ENCODE measurements at places on chromosomes 5 and 9.
A peak's percentile ranks its signal among the peaks of the same experiment; 100 is the strongest.

- DNase-seq: no peak
These were observed 49.5 kb upstream of the BRINP1 start for GRCh38 chr9:119418721-119419120.

DNA sequence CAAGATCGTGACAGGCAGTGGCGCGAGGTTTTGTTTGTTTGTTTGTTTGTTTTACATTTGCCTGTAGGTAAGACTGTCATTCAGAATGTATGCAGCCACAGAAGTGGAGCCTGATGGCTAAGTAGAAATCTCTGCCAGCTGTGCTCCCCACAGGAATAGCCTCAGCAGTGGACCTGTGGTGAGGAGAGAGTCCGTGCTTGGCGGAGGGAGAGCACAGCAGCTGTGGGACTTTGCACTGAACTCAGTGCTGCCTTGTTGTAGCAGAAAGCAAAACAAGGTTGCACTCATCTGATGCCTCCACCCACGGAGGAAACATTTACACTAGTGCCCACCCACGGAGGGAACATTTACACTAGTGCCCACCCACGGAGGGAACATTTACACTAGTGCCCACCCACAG lies 4.4 kb upstream of the ZNF782 start:
- no peak for DNase-seq

GRCh38 chr5:133921979-133922378 lies 46.4 kb downstream of the C5orf15 start:
- no peak for DNase-seq

- peak; percentile 16 for DNase-seq
These were observed 1042.3 kb downstream of the CDH12 start for GRCh38 chr5:21810737-21811316.

DNA sequence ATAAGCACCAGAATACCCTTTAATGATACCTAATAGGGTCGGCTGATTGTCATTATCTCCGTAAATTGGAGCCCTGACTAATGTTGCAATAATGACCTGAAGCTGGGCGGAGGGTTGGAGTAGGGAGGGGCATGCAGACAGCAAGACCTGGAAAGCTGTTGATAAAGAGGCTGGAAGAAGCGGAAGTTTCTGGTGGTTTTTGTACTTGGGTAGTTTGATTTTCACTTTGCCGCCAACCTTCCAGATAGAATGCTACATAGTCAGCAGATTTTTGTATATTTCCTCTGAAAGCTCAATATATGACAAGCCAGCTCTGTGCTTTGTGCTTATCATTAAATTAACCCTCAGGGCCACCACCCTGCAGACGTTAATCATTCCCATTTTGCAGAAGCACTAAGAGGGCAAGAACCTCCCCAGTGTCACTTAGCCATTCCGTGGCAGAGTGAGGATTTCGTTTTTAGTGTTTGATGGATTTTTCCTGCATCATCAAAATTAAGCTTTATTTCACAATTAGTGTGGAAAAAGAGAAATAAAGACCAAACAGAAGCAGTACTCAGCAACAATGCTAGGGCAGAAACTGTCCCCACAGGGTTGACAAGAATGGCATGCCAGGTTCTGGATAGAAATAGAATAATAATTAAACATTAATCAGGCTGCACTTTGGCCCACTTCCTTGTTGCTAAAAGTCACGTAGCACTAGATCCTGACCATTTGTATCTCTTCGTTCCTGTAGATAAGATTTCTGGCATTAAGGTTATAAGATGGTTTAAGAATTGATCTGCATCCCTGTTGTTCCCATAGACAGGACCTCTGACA lies 34.7 kb downstream of the DIRAS2 start:
- DNase-seq: no peak

GRCh38 chr9:114761523-114761922 lies 44.3 kb downstream of the TNFSF15 start:
- DNase-seq: no peak

GRCh38 chr9:96603305-96604003 lies 16.2 kb downstream of the CDC14B start:
- DNase-seq: no peak

DNA sequence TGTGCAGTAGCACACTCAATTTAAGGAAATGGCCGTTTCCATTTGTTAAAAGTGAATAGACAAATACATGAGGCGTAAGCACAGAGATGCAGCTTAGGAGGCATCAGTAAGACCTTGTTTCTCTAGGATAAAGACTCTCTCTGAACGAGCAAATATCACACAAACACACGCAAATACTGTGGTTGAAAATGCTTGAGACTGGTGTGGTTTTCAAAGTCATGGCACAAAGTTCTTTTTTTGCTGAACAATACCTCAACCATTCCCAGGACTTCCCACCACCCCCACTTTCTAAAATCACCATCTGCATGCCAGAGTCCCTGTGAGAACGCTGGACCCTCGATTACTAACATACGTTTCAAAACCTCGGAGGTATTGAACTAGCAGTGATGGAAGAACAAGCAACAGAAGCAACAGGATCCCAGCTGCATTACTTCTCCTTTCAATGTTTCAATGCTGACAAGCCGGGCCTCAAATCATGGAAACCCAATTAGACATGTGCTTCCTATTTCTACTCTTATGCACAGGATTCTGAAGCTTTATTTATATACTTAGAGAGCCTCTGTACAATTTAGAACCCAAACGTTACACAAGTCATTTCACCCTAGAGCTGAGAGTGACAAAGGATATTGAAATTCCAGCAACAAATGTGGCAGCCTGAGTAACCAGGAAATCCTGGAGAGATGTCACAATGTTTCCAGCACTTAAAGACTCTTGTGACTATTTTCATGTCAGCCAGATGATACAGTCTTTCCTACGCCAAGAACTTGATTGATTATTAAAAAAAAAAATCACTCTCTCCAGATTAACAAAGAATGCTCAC lies 63.9 kb downstream of the CDC14B start:
- DNase-seq: peak; percentile 51

DNA sequence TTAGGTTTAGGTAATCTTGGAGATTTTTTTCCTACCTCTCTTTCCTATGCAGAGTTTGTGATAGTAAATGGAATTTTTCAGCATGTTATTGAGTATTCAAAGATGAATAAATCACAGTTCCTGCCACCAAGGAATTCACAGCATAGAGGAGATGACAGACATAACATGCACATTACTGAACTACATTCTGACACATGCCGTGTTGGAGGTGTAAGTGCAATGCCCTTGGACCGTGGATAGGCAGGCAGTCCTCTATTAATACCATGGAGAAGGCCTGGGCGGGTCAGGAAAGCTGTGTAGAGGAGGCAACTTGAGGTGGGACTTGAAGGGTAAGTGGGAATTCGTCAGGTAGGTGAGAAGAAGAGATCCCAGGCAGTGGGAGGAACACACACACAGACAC lies 43.9 kb downstream of the MCCC2 start:
- peak; percentile 21 for DNase-seq

GRCh38 chr5:37703841-37704241 lies 136.0 kb downstream of the GDNF start:
- no peak for DNase-seq

GRCh38 chr5:127439644-127440043 lies 77.8 kb upstream of the PRRC1 start:
- DNase-seq: no peak

DNA sequence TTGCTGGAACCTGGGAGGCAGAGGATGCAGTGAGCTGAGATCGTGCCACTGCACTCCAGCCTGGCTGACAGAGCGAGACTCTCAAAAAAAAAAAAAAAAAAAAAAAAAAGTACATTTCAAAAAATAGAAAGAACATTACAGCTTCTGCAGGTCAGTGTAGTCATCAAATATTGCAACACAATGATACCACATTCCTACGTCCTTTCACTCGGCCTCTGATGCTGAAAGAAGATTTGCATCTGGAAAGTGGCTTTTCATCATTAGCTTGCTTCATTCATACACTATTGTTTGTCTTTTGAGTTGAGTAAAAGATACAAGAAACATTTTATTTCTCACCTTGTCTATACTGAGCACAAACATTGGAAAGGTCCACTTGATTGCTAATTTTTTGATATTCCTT lies 59.6 kb upstream of the CPLANE1 start:
- no peak for DNase-seq

GRCh38 chr9:94110821-94111252 lies 26.6 kb downstream of the PTPDC1 start:
- peak; percentile 59 for DNase-seq

DNA sequence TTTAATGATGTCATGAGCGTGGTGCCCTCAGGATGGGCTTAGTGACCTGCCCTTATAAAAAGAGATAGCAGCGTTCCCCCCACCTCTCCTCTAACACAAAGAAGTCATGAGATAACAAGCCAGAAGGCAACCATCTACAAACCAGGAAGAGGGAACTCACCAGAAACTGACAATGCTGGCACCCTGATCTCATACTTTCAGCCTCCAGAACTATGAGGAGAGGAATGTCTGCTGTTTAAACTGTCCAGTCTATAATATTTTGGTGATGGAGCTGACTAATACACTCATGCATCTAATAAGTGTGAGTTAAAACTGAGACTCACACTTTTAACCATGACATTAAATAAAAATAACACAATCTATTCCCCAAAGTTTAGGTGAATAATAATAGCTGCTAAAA lies 156.1 kb upstream of the SPEF2 start:
- no peak for DNase-seq

- no peak for DNase-seq
These were observed 75.7 kb upstream of the SMARCA2 start for GRCh38 chr9:1939466-1939865.

- peak; percentile 28 for DNase-seq
These were observed 28.0 kb downstream of the MARCHF3 start for GRCh38 chr5:127002390-127002789.

DNA sequence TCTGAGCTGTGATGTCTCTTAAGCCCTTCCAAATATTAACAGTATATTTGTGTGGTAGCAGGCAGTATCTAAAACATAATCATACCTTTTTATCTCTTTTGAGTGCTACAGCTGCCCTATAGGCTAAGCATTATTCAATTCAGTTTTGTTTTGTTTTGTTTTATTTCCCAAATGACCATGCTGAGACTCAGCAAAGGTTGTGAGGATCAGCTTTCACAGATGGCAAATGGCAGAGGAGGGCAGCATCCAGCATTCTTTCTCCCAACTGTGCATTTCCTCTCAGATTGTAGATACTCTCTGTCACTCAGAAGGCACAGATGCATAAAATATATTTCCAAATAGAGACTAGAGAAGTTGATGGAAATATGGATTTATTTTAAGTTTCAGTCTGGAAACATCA lies 90.7 kb downstream of the DAPK1 start:
- no peak for DNase-seq

GRCh38 chr9:12702160-12702758 lies 9.1 kb downstream of the TYRP1 start:
- DNase-seq: peak; percentile 69

GRCh38 chr5:168481330-168481788 lies 4.9 kb upstream of the RARS1 start:
- no peak for DNase-seq

GRCh38 chr5:42720251-42720650 lies 36.4 kb upstream of the CCDC152 start:
- DNase-seq: no peak

DNA sequence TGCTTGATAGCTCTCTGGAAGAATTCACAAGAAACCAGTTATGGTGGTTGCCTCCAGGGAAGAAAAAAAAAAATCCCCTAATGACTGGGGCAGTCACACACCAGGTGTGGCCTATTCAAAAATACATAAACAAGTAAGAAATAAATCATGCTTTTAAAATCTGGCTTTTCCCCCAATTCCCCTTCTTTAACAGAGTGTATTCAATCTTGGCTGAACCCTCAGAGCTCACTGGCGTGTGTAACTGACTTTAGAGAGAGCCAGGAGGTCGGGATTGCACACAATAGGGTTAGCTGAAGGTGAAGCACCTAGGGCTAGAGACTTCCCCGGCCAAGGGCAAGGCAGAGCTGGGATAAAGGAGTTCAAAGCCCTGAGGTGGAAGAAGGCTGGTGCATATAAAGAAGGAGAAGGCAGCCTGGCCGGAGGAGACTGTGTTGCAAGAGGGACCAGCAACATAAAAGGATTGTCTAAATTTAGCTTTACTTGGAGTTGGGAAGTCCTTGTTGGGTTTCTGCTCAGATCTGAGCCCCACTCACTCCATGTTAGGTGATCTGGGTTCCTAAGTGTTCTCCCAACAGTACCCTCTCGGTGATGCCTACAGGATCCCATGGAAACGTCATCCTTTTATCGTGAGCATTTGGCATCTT lies 19.7 kb downstream of the FNBP1 start:
- no peak for DNase-seq

- peak; percentile 82 for DNase-seq
These were observed 2.6 kb downstream of the CEMIP2 start for GRCh38 chr9:71765693-71766092.

DNA sequence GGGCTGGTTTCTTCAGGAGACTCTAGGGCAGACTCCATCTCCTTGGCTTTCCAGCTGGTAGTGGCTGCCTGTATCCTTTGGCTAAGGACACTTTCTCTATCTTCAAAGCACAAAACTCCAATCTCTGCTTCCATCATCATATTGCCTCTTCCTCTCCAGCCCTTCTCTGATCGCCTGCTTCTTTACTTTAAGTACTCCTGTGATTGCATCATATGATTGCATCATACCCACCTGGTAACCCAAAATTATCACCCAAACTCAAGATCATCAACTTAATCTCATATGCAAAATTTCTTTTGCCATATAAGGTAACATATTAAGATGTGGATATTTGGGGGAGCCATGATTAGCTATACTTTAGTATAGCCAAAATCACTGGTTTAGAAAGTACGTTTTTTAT lies 1092.6 kb upstream of the CDH6 start:
- no peak for DNase-seq

GRCh38 chr5:3393920-3394597 lies 201.6 kb upstream of the IRX1 start:
- DNase-seq: no peak

- DNase-seq: no peak
These were observed 33.1 kb downstream of the ALDH7A1 start for GRCh38 chr5:126561908-126562307.

DNA sequence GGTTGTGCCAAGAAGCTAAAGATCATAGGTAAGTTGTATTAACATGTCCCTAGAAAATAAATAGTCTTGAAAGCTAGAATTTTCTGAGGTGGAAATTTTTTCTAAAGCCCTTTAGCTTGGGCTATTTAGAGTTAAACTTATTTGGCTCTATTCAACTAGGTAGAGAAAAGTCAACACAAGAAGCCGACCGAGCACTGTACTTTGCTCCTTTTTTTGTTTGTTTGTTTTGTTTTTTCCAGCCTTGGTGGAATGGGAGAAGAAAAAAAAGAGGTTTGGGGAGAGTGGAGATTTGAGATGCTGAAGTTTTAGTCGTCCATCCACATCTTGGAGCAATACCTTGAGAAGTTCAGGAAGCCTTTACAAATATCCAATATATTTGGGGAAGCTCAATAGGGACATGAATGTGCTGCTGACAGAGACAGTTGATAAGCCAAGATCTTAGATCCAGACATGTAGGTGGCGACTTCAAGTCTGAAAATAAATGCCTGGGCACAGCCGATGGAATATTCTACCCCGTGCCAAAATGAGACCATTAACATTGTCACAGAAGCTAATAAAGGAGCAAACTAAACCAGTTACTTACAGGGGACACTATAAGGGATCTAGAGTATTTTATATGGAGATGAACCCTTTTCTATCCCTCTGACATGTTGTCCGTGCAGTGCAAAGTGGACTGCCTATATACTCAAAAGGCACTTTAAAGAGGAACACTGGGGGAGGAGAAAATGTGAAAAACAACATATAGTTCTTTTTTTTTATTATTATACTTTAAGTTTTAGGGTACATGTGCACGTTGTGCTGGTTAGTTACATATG lies 466.1 kb downstream of the PTPRD start:
- DNase-seq: no peak

- DNase-seq: no peak
These were observed 428.4 kb downstream of the KDM4C start for GRCh38 chr9:7186175-7186574.

- DNase-seq: no peak
These were observed 2.2 kb downstream of the DNAJB5 start for GRCh38 chr9:34991607-34992375.
